ENCODE measurements at places on chromosomes 4 and X.

DNA sequence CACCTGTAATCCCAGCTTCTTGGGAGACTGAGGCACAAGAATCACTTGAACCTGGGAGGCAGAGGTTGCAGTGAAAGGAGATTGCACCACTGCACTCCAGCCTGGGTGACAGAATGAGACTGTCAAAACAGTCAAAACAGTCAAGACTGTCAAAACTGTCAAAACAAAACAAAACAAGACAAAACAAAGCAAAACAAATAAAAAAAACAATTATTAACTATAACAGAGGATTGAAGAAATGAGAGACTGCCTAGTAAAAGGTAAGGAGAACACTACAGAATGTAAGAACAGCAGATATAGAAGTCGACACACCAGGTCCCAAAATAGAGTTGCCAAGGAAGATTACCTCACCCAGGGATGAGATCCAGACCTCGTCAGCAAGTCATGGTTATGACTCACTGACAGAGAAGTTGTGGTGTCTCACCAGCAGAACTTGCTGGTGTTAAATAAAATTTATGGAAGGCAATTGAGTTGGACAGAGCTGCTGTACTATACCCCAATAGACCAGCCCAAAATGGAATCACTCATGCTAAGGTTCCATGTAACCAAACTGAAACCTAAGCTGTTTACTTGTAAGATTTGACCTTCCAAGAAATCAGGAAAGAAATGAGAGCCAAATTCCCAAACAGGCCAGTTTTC is 32.1 kb upstream of the GK start:
- DNase-seq: no peak

- no peak for DNase-seq
Observed at GRCh38 chr4:111989817-111990216, 155.4 kb upstream of the FAM241A start.

GRCh38 chr4:20252656-20253282 is 1.1 kb downstream of the SLIT2 start:
- DNase-seq: no peak

GRCh38 chr4:110155654-110156053 is 42.8 kb downstream of the ELOVL6 start:
- DNase-seq: no peak

DNA sequence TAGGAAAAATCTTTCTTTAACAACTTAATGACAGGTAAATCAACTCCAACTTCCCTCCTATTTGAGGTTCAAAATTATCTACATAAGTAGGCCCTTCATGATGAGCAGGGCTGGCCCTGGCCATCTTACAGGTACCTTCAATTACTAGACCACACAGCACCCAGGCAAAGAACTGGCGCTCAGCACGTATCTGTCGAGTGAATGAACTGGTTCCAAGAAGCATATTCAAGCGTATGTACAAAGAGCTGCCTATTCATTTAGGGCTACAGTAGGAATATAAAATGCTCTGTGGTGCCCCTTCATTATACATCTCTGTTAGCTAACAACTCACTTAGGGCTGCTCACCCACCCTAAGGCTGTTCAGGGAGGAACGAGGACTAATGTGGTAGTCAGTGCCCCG is 48.0 kb downstream of the TSPAN5 start:
- DNase-seq: no peak

GRCh38 chr4:17761062-17761461 is 20.4 kb downstream of the FAM184B start:
- DNase-seq: no peak

- no peak for DNase-seq
Observed at GRCh38 chrX:71191248-71191647, 31.8 kb upstream of the GJB1 start.

DNA sequence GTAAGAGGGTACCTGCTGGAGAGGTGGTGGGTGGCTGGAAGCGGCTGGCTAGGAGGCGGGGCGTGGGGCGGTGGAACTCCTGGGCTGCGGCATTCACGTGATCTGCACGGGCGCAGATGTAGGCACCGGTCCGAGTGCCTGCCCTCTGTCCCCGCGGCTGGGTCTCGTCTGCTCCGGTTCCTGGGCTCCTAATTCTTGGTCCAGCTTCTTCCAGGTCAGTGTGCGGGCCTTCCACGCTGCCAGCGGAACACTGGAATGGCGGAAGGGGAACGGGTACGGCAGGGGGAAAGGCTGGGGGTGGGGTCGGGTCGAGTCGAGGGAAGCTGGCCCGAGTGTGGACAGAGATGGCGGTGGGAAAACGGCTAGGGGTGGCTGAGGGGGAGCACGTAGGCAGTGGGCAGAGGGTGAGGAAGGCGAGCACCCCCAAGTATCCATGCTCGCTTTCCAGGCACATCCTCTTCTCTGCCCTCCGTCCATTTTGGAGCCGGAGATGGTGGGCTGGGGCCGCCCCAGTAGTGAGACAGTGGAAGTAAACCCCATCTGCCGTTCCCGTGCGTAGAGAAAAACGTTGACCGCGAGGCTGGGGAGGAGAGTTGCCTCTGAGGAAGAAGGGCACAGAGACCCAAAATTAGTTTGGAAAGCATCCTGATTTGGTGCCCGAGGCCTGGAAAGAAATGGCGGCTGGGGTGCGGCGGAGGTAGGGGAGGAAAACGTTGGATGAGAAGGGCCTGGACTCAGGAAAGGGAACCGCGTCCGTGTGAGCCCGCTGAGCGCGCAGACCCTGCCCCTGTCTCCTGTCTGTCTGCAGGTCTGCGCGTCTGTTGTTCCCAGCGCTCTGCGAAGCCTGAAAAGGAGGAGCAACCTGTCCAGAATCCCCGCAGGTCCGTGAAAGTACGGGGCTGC is at the start of gene TCEAL4:
TCEAL4 (plus strand) TSS at position 105 of the 903 bp plus-strand sequence. CDS start 1,161 bp downstream, outside the sequence.
- peak; percentile 78 for DNase-seq

- no peak for DNase-seq
Observed at GRCh38 chr4:7189475-7190277, 2.7 kb upstream of the SORCS2 start.

DNA sequence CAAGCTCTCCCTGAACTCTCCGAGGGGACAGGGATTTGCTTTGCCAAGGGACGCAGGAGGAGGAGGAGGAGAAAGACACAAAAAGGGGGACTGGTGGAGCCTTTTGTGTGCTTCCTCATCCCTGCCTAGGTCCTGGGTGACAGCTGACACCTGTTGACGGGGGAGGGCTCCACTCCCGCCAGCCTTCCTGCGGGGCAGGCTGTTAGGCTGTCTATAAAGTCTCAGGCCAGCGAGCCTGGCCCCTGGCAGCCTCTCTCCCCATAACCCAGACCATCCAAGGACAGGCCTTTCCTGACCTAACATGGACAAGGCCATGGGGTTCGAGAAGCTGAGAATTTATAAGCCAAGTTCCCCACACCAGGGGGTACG is 832 bp upstream of the EVC2 start:
- no peak for DNase-seq

DNA sequence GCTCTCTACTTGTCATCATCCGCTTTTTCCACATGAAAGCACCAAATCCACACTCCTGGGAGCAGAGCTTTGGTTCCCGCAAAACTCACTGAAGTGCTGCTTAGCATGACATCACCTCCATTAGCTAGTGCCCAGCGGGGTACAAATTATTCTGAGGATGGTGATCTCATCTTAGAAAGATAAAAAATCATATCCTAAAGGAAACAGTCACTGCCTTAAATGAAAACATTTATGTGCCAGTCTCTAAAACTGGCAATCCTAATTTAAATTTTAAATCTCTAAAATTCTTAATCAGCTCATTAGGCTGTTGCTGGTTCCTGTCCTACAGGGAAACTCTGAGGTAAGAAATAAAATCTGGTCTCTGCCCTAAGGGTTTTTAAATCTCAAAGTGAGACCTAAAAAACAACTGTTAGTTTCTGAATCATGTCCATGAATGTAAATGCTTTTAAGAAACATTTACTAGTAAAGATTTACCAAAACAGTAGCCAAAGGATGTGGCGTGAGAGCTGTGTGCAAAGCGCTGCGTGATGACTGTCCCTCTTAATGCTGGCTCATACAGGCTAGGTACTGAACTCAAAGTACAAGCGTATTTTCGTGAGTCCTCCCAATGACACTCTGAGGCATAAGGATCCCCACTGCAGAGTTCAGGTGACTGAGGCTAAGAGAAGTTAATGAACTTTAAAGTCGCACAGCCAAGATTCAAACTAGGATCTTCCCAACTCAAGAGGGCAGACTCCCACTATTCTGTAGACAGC is 4.5 kb downstream of the CASP3 start:
- DNase-seq: no peak

- no peak for DNase-seq
Observed at GRCh38 chr4:71366766-71367165, 27.9 kb downstream of the SLC4A4 start.

- DNase-seq: no peak
Observed at GRCh38 chr4:177163532-177163931, 146.1 kb upstream of the NEIL3 start.

DNA sequence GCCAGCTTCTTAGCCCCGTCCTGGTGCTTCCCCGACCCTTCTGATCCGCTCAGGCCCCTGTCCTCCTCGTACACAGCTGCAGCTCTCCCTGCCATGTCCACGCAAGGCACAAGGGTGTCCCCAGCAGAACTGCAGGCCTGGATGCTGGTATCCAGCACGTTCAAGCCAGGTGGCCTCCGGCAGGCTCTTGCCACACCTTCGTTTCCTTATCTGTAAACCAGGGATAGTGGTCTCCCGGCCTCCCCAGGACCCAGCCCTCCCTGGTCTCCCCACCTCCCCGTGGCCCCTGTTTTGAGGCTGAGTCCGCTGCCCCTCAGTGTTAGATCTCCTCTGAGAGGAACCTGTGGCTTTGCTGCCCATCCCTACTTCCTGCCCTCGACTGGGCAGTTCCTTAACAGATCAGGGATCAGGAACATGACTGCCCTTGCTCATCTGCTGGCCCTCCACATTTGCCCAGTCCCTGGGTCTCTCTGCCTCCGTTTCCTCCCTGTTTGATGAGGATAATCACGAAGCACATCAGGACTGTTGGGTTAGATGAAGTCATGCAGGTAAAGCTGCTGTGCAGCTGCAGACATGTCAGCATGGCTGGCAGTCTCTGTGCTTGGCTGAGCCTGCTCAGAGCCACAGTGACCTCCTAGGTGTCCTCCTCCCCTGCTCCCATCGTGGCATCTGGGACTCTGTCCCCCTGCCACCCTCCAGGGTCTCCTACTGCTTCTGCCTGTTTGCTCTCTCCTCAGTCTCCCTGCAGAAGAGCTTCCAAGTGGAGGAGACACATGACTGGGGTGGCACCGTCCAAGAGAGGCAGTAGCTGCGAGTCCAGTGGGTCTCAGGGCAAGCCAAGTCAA is 32.9 kb downstream of the PIGG start:
- DNase-seq: no peak

GRCh38 chr4:55673424-55673823 is 37.3 kb upstream of the NMU start:
- DNase-seq: no peak

Data from substantia nigra (tissue), 51 donors.